ENCODE measurements at places on chromosomes 12 and 14.

DNA sequence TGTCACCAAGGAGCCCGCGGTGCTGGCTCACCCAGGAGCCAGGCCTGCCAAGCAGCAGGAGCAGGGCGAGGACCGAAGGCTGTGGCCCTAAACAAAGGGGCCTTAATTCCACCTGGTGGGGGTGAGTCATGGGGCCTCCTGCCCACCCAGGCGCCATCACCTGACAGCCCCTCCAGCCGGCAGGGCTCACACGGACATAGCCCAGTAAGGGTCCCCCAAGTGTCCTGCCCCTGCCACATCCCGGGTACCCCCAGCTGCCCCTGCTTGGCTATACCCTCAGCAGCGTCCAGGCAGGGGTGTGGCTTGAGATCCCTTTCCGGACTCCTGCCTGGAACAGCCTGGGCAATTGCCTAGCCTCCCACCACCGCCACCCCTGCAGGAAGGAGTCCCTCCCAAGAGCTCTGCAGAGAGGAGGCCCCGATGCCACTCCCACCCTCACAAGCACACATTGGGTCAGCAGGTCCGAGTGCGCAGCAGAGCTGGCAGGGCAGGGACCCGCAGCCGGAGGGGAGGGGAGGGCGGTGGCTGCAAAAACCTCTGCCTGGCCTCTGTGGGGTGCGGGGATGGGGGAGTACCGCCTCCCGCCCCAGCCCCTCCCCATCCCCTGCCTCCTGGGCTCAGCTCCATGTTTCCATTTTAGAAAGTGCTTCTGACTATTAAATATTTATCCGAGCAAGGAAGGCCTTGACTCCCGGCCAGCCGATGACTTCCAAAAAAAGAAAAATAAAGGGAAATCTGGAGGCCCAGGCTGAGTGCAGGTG is 4.6 kb downstream of the AHNAK2 start:
- DNase-seq: no peak

- DNase-seq: no peak
These were observed 467.0 kb downstream of the MDGA2 start for GRCh38 chr14:47208434-47208833.

DNA sequence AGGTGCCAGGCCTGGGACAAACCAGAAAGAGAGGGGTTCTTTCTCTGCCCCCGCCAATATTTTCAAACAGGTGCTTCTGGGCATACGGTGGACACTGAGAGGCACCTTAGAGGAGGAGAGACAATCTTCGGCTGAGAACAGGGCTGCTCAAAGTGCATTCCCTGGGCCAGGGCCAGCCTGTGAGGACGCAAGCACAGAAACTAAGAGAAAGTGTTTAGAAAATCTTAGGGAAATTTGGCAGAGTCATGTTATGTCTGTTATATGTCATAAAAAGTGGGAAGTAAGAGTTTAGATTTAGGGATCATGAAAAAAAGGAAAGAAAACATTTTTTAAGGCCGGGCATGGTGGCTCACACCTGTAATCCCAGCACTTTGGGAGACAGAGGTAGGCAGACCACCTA is 83.7 kb downstream of the VWF start:
- no peak for DNase-seq

DNA sequence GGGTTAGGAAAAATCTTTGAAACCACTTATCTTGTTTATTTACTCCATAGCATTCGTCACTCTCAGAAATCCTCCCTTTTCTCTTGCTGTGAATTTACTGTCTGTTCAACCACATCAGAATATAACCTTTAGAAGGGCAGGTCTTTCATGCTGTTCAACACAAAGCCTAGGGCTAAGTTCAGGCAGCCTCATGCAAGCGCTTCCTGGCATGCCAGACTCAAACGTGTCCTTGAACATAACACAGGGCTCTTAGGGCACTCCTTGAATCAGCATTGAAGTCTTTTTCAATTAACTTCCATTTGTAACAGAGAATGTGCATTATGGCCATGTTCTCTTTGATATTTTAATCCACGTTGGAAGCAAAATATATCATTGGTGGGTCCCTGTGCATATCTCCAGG is 377.7 kb downstream of the GLT1D1 start:
- DNase-seq: no peak

DNA sequence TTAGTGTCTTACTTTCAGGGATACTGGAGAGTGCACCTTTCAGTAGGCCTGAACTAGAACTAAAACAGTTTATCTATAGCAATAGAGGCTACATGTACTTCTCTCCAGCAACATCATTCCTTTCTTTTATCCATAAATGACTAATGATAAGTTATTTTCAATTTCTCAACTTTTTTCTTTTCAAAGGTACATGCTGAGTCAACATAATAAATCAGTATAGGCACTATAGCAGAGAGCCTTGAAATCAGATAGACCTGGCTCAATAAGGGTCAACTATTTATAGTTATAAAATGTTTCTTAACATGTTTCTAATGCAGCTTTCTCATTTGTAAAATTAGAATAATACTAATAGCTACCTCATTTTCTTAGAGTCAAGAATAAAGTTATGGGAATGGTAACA is 5.6 kb downstream of the IL22 start:
- DNase-seq: no peak

DNA sequence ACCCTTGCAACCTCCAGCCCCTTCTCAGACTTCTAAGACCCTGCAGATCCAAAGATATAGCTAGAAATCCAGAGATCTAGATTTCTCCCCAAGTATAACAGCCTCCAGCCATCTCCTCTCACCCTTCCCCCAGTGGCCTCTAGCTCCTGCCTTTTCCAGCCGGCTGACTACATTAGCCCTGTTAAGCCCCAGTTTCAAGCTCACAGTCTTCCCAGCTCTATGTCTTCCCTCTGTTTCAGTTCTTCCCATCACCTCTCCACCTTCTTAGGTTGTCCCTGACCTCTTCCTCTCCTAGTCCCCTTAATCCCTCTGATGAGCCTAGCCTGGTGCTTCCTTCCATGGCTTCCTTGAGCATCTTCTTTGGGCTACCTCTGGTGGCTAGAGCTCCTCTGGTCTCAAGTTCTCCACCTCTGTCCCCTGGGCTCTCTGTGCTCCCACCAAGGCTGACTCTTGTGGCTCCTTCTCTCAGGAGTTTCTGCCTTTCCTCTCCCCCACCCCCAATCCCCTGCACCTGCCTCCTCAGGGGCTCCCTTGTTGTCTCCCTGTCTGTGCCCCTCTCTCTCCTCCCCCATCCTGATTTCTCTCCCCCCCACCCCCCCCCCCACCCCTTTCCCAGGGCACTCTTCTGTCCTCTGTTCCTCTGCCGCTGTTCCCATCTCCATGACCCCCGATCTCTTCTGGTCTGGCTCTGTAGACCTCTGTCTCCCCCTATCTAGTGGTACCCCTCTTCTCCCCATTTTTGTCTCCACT is 816 bp upstream of the GDF11 start:
- DNase-seq: no peak

GRCh38 chr14:98160901-98161300 is 1111.1 kb downstream of the BCL11B start:
- no peak for DNase-seq

GRCh38 chr12:50232771-50233209 is 50.5 kb downstream of the LIMA1 start:
- DNase-seq: no peak

DNA sequence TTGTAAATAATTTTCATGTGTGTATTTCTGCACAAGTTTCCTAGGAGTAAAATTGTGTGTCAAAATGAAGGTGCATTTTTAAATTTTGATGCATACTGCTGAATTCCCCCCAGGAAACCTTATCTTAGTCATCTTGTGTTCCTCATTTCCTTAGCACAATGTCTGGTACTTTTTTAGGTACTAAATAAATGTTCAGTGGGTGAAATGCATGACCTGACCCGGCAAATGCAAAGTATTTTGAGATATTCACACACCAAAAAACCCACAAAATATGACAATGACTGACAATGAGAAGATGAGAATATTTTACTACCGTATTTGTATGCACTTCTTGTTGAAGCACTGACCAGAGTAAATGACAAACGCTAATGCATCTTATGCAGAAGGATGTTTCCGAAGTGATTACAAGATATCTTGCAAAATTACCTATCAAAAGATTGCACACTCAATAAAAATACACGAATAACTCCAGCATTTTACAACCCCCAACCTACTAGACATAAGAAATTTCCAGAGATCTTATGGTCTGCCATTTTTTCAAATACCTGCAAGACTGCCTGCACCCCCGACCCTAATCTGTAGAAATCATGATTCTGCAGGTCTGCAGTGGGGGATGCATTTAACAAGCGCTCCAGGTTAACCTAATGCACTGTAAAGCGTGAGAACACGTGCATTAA is 895 bp upstream of the PRKAB1 start:
- DNase-seq: no peak

DNA sequence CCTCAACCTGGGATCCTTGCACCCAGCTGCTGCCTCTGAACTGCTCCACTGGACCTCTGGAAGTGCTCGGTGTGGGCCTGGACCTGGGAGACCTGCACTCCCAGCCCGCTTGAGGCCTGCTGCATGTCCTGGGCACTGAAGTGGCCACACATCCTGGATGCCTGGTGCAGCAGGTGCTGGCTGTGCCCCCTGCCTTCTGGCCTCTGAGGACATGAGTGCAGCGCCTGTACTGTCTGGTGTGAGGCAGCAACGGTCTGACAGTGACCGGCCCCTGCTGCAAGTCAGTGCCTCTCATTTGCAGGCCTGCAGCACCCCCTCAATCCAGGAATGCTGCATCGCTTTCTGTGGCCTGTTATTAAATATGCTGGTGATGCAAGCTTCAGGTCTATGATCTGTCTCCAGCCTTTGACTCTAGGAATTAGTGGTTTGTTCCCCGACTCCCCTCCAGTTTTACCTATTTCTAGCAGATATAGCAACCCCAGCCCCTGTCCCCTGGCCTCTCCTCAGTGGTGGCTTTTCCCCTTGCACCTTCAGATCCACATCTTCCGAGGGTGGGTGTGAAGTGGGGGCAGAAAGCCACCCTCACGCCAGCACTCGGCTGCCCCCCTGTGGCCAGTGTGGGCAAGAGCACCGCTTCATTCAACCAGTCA is 3.6 kb downstream of the SMIM41 start:
- DNase-seq: no peak

GRCh38 chr14:81193924-81194633 is 26.7 kb downstream of the GTF2A1 start:
- DNase-seq: no peak

DNA sequence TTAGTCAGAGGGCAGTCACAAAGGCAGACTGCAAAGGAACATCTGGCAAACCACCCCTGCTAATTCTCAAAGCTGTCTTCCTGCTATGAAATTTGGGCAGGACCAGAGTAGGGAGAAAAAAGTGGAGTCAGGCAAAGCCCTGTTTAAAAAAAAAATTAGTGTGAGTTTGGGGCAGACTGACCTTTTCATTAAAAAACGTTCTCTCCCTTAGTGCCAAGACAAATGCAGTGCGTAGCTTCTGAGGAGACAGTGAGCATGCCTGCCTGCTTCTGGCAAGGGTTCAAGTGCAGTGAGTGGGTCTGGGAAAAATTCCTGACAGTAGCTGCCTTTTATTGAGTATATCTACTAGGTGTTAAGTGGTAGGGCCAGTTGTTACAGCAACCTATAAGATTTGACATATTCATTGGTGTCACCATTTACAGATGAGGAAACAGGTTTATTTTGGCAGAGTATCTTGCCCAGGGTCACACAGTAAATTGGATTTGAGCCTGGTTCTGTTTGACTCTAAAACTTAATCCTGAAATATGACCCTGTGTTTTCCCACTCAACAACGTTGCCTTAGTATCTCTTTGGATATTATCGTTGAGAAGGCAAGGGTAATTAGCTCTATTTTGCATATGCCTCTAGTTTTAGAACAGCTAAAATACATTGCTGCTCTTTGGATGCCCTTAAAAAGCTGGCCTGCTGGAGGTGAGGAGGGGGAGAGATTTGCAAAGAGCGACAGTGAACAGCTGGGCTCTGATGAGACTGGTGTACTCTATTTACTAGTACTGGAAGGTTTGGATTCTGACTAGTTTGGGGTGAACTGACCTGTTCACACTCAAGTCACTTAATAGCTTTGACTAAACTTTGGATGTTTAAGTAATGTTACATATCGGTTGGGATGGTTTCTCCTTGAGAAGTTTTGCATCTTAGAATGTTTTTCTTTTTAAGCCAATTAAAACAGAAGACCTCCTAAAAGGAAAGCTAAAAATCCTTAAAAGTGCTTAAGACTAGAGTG is 72.8 kb downstream of the PAPOLA start:
- DNase-seq: peak; percentile 33

DNA sequence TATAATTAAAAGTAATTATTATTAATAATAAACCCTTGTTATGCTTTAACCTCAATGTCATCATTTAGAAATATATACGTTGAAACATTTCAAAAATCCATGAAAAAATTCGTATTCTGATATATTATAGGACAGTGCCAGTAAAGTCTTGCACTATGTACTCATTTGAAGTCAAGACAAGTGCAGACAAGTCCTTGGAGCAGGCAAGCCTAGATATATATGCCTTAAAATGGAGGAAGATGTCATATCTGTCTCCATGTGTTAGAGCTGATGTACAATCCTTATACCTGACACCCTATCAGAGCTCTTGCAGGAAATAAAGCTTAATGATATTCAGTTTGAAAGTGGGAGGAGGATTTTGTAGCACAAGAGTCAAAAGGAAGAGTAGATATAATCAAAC is 310.4 kb downstream of the KCNH5 start:
- no peak for DNase-seq

DNA sequence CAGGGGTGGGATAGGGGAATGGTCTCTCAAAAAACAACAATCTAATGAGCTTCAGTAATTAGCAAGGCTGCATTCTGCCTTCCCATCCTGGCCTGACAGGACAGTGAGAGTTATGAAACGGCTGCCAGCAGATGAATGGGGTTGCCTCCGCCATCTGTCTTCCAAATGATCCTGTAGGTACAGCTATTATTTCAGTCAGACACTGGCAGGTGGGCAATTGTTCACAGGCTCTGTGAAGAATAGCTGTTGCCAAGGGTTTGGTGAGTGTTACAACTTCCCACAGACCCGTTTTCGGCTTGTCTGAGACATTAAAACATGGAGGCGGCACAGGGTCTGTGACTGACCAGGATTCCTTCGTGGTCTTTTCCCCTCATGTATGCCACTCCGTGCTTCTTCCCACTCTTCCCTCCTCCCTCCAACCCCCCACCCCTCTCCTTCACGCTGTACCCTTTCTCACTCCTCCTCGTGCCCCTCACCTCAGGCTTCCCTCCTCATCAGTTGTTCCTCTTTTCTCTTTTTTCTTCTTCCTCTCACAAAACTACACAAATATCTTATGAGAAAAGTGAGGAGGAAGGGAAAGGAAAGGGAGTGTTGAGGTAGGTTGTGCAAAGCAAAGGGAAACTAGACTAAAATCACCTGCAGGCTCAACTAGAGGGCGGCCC is 160.8 kb upstream of the GZMB start:
- no peak for DNase-seq

GRCh38 chr12:42260518-42260917 is 22.5 kb upstream of the YAF2 start:
- no peak for DNase-seq
